ENCODE measurements at places on chromosomes 11 and 22.
A peak's percentile ranks its signal among the peaks of the same experiment; 100 is the strongest.

DNA sequence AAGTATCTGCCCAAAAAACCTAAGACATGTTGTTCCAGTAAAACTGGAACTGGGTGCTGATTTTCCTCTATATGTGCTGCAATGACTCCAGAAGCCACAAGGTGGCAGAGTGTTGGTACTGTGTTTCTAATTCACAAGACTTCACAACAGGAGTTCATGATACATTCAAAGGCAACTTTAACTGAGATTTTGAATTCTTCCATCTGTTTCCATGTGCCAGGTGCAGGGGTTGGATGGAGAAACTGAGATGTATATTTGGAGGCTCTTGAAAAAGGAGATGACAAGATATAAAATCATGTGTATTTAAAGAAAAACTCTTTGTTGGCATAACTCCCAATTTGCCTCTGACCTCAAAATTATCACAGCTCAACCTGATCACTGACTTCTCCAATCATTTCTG is 1098.6 kb upstream of the CCDC90B start:
- peak; percentile 48 for DNase-seq

DNA sequence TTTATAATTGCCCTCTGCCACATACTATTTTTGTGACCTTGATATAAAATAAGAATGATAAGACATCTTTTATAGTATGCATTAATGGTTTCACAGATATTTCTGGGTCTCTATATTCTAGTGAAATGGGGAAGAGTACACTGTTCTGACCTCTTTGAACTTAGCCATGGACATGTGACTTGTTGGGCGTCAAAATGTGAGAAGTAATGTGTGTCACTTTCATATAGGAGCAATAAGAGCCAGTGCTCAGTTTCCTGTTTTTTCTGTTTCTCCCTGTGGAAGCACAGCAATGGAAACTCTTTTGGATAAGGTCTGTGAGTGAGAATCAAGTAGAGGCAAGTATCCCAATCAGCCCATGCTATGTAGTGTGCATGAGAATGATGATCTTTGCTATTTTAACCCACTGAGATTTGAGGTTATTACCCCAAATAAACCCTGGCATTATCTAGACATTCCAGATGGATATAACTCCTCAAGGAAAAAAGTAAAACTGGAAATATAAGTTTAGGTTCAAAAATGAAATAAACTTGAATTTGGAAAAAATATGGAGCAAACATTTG is 60.7 kb downstream of the RAB38 start:
- DNase-seq, result no peak

DNA sequence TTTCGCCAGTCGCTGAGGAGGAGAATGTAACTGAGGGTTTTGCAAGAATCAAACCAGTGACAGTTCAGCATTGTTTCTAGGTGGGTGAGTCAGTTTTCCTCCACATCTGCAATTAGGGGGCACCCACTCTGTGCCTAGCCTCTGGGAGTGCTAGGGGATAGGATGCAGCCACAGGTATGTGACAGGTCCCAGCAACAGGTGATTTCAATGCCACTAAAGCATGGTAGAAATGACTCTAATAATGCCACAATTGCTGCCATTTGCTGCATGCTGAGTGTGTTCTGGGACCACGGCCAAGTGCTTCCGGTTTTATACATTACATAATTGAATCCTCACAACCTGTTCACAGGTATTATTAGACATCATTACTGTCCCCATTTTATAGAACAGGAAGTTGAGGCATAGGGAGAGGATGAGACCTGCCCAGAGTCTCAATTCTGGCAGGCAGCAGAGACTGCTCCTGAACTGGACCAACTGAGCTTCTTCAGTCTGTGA is 556 bp downstream of the CRYBB2 start:
- peak; percentile 89 for DNase-seq

- no peak for DNase-seq
These were observed 90.5 kb upstream of the VPREB1 start for GRCh38 chr22:22154040-22154439.

- DNase-seq, result peak; percentile 49
These were observed 104.1 kb downstream of the MPPED1 start for GRCh38 chr22:43515902-43516301.

GRCh38 chr11:79482800-79483199 is 42.0 kb upstream of the TENM4 start:
- no peak for DNase-seq

- peak; percentile 25 for DNase-seq
These were observed 8.4 kb downstream of the RHBDD3 start for GRCh38 chr22:29259253-29259899.

- DNase-seq, result peak; percentile 81
These were observed 34.7 kb downstream of the PARVA start for GRCh38 chr11:12411806-12412727.

DNA sequence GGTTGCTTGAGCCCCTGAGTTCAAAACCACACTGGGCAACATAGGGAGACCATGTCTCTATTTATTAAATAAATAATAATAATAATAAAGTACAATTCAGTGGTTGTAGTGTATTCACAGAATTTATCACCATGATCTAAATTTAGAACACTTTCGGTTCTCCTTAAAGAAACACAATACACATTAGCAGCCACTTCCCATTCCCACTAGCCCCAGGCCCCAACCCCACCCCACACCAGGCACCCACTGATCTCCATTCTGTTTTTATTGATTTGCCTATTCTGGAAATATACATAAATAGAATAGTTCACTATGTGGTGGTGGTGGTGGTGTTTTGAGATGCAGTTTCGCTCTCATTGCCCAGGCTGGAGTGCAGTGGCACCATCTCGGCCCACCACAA is 45.7 kb downstream of the BCL2L13 start:
- no peak for DNase-seq

GRCh38 chr11:43269254-43269918 is 42.4 kb upstream of the API5 start:
- DNase-seq, result peak; percentile 95

DNA sequence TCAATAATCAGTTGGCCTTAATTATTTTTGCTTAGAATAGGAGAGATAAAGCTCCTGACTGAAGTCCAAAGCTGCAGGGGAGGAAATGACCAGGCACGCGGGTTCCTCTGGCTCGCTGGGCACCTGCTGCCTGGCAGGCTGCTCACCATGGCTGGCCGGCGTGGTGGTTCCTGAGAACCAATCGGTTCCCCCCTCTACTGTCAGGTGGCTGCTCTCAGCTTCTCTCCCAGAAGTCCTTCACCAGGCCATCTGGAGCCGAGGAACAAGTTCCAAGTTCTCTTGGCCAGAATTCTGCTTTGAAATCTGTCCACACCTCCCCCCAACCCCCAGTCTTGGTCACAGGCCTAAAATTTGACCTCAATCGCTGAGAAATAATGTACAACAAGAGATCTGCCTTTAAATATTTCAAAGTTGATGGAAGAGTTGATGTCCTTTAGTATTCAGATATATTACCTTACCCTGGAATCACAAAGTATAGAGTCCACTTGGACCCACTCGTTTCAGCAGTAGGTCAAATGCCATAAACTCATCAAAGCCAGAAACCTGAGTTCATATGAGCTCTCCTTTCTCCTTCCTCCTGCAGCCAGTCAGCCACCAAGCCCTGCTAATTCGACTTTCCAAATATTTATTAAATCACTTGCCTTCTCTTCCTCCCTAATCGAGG is 25.2 kb downstream of the EXPH5 start:
- DNase-seq, result no peak

- peak; percentile 26 for DNase-seq
These were observed 22.2 kb upstream of the ELFN2 start for GRCh38 chr22:37449331-37450001.

GRCh38 chr22:32204040-32204855 is 625 bp downstream of the RFPL2 start:
- DNase-seq, result peak; percentile 82

GRCh38 chr11:12803086-12803826 is 129.0 kb downstream of the TEAD1 start:
- peak; percentile 71 for DNase-seq

GRCh38 chr22:44686873-44687600 is 15.0 kb upstream of the PRR5 start:
- no peak for DNase-seq

- peak; percentile 79 for DNase-seq
These were observed 102.3 kb downstream of the PRR5L start for GRCh38 chr11:36398231-36398953.

DNA sequence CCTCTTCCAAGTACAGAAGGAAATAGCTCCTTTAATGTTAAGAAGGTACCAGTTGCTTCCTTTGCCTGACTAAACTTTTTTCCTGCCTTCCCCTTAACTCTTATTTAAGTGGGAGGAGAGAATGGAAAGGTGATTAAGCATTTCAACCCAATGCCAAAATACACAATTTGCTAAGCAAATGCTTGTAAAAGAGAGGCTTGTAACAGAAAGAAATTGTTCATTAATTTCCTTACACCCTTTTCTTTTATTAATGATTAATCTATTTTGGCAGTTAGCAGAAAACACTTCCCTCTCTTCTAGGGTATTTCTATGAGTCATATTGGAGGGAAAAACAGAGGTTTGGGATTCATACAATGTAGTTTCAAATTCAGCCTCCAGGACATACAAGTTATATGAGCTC is 427.6 kb upstream of the FAT3 start:
- DNase-seq, result no peak

DNA sequence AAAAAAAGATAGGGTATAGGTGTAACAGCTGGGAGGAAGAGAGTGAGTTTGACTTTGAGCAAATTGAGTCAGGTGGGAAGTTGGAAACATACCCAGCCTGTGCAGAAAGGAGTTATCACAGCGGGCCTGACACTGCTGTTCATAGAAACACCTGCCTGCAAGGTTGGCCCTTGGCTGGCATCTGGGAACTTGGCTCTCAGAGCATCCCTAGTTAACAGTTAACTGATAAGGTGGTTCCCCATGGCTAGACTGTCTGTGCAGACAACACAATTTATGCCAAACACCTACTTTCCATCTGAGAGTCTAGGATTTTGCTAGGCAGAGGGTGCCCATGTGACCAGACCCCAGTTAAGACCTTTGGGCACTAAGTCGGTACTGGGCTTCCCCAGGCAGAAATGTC is 31.4 kb downstream of the ADAMTS8 start:
- no peak for DNase-seq

GRCh38 chr22:42933485-42934091 is 76.5 kb upstream of the ARFGAP3 start:
- DNase-seq, result no peak

DNA sequence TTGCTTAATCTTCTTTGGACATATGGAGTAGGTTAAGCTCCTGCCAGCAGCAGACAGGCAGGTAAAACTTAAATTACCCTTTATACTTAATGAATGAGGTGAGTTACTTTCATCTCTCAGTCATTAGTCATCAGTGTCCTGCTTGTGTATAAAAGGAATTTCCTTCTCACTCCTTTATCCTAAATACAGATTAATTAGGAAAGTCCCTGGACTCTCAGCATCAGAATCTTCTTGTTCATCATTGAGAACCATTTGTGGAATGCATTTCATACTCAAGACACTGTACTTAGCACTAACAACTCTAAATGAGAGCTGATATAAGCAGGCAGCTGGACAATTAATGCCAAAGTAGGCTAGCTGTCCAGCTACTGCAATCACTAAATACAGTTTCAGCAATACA is 630.4 kb downstream of the METTL15 start:
- peak; percentile 46 for DNase-seq

GRCh38 chr11:7527029-7527428 is 13.2 kb downstream of the PPFIBP2 start:
- DNase-seq, result no peak

- peak; percentile 92 for DNase-seq
These were observed 29.5 kb upstream of the IGSF9B start for GRCh38 chr11:133985981-133986944.

DNA sequence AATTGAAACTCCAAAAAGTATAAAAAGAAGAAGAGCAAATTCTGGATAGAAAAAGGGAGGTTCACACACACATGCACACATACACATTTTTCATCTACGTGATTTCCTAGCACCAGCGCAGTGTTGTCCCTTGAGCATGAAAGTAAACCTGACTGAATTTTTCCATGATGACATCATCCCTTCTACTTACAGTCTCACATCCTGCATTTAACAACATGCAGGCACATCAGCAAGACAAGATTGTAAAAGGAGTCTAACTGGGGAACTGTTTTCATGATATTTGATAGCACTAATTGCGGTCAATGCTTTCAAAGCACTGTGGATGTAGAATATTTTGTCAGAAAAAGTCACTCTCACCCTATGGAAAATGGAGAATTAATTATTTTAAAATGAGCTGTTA is 36.6 kb downstream of the GAS2 start:
- peak; percentile 97 for DNase-seq

DNA sequence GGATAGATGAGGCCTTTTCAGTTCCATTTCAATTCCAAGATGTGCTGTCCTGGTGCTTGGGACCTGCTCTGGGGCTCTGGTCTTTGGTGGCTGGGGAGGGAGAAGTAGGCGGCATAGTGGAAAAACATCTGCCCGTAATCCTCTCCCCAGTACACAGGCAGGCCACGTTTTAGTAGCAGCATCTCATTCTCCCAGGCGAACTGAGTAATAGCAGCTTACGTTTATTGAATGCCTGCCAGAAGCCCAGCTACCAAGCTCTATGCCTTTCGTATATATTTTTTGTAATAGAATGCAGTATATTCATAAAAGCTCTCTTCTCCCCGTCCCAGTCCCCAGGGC is 11.4 kb downstream of the ACO2 start:
- no peak for DNase-seq

- DNase-seq, result peak; percentile 49
These were observed 290.3 kb upstream of the API5 start for GRCh38 chr11:43021466-43021865.

DNA sequence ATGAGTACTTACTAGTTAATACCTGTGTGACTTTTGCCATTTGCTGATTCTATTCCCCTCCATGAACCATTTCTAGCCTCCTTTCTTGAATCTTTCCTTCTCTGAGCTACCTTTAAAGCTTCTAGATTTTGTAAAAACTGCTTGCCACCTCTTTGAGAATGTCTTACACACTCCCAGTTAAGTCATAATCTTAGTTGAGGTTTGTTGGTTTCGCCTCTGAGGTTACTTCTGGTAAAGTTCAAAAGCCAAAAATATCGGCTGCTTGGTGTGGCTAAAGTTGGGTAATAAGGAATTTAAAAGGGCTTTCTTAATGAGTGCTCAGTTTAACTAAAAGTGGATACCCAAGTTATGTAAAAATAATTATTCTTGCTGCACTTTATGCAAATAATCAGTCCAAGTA is 10.4 kb upstream of the GLYAT start:
- DNase-seq, result no peak

- DNase-seq, result peak; percentile 25
These were observed 65.9 kb downstream of the PHF21A start for GRCh38 chr11:46055371-46055770.

GRCh38 chr11:9057007-9057406 is 34.4 kb downstream of the SCUBE2 start:
- DNase-seq, result peak; percentile 75

DNA sequence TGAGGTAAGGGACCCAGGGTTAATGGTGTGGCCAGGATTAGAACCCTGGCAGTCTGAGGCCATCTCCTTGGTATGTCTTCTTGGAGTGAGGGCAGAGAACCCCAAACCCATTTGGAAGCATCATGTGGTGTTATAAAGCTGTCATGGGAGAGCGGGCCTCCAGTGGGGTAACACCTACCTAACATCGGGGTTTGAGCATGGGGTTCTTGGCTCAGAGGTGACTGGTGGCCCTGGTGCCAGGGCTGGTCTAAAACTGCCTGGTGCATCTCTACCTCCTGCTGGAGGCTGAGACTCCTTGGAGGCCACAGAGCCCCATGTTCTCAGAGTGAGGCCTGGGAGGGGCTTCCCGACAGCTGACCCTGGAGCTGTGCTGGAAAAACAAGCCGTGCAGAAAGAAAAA is 4.5 kb downstream of the PRDM11 start:
- DNase-seq, result no peak
